GM13976 (cell line): ENCODE measurements at places on chromosomes 2 and 18.

DNA sequence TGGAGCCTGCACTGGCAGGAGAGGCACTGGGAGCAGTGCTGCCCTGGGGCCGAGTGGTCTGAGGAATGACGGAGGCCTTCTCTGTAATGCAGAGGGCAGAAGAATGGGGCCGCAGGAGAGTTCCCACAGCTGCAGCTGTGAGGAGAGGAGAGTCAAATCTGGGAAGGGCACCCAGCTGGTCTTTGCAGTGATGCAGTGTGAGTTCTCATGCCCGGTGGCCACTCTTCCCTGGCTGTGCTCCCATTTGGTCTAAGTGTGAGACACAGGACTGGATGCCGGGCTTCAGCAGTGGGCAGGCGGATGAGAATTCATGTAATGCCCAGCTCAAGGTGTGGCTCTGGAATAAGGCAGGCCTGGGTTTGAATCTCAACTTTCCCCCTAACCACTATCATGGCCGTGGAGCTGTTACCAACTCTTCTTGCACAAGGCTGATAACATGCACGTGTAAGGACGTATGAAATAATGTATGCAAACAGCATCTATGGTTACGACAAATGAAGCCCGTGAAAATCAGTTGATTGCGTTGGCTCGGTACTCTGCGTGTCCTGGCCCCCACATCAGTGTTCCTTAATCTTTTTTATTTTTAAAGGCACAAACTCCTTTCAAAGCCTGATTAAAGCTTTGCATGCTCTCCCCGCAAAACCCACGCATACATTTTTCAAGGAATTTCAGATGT lies 71.6 kb downstream of the ACKR3 start:
- DNase-seq = no peak

DNA sequence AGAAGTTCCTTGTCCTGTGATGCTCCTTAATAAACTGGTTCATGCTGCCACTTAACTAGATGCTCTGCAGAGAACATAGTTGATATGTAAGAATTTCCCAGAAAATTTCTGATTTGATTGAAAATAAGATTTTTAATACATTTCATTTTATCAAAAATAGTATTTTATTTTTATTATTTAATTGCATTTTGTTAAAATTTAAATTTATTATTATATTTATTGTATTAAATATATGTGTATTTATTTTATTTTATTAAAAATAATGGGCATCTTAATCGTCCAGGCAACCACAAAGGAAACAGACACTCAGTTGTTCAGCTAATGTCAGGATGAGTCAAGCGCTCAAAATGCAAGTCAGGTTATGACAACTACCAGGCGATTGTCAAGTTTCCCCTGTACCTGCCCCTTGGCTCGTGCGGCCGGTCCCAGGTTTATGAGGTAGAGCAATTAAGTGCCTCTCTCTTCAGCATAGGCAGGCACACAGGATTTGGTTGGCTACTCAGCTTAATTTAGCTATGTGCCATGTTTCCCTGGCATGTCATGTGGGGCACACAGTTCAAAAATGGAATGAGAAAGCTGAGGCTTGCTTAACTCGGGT lies 361.2 kb downstream of the RND3 start:
- no peak for DNase-seq

- no peak for DNase-seq
These were observed 83.7 kb downstream of the SP3 start for GRCh38 chr2:173881461-173881860.

DNA sequence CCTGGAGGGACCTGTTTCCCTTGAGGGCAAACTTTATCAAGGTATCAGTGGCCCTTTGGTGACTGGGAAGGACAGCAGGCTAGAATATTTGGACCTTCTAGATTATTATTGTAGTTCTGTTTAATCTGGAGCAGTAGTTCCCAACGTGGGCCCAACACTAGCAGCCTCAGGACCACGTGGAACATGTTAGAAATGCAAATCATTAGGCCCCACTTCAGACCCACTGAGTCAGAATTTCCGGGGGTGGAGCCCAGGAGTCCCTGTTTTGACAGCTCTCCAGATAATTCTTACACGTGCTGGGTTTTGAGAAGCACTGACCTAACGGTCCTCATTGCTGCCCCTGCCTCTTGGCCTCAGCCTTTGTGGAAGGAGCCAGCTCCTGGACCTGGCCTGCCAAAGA lies 25.5 kb upstream of the DYNC2LI1 start:
- DNase-seq = no peak

DNA sequence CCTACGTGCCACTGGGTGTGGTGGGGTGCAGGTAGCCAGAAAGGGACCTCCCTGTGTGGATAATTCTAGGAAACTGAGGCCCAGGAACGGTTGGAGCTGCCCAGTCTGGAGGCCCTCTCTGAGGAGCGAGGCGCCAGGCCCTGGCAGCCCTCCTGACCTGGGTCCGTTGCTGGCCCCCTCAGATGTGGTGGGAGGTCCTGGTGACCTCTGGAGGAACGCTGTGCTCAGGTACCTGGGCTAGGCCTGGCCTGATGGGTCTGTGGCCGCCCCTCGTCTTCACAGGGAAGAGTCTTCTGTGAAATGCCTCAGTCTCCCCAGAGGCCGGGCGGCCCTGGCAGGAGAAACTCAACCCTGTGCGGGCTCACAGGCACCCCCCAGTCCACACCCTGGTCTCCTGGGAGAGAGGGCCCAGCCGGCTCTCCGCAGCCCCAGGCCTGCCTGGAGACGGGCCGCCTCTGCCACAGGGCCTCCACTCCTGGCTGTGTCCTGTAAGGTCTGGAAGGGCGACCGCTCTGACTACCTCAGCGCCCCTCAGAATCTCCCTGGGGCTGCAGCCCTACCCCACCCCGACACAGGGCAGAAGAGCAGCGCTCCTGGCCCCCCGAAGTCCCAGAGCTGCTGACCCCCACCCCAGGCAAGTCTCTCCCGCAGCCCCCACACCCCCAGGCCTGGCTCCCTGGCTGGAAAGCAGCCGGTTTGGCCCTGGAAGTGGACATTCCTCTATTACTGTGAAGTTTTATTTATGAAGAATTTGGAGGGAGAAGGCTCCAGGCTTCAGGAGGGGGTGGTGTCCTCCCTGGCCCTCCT lies 3.7 kb downstream of the B3GNT7 start:
- peak; percentile 22 for DNase-seq

GRCh38 chr2:98012561-98012991 lies 16.8 kb upstream of the TMEM131 start:
- DNase-seq = peak; percentile 71

- DNase-seq = no peak
These were observed 45.3 kb downstream of the ADAM23 start for GRCh38 chr2:206488623-206489022.

- DNase-seq = no peak
These were observed 113.4 kb downstream of the CAPN13 start for GRCh38 chr2:30693821-30694281.

- DNase-seq = no peak
These were observed 423.1 kb upstream of the POU3F3 start for GRCh38 chr2:104430852-104431251.

DNA sequence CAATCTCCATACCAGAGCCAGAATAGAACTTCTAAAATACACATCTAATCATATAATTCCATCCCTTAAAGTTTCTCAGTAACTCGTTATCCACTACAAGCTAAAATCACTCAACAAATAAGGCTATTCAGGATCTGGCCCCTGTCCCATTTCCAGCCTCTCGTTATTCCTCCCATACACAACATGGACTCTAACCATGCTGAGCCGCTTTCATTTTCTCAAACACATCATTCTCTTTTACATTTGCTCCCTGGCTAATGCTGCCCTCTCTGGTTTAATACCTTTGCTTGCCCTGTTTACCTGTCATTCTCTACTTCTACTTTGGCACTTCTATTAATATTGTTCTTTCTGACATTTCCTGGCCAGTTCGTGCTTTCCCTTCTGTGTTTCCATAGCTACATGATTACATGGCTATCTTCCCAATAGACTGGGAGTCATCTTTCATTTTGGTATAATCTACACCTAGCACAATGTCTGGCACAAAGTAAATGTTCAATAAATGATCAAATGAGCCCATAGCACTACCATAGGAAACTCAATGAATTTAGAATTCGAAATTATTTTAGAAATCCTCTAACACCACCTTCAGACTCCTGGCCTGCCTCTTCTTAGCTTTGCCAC lies 163.6 kb upstream of the VRK2 start:
- DNase-seq = no peak

DNA sequence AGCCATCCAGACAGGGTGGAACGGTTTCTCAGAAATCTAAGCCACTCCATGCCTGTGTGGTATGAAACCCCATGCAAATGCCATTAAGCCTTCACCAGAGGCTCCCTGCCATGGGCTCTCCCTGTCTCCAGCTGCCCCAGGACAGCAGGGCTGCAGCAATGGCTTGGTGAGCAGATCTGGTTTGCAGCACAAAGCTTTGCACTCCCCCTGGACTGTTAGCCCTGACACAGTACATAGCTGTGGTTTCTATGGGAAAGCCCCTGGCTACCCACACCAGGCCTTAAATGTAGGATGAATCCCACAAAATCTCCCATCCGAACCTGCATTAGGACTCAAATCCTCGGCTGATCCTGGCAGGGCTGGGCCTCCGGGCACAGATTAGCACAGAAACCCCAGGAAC lies 291.6 kb downstream of the TNS1 start:
- DNase-seq = no peak

GRCh38 chr18:51397347-51397962 lies 200.0 kb upstream of the MEX3C start:
- DNase-seq = no peak

- no peak for DNase-seq
These were observed 13.4 kb upstream of the MAT2A start for GRCh38 chr2:85525567-85525966.

DNA sequence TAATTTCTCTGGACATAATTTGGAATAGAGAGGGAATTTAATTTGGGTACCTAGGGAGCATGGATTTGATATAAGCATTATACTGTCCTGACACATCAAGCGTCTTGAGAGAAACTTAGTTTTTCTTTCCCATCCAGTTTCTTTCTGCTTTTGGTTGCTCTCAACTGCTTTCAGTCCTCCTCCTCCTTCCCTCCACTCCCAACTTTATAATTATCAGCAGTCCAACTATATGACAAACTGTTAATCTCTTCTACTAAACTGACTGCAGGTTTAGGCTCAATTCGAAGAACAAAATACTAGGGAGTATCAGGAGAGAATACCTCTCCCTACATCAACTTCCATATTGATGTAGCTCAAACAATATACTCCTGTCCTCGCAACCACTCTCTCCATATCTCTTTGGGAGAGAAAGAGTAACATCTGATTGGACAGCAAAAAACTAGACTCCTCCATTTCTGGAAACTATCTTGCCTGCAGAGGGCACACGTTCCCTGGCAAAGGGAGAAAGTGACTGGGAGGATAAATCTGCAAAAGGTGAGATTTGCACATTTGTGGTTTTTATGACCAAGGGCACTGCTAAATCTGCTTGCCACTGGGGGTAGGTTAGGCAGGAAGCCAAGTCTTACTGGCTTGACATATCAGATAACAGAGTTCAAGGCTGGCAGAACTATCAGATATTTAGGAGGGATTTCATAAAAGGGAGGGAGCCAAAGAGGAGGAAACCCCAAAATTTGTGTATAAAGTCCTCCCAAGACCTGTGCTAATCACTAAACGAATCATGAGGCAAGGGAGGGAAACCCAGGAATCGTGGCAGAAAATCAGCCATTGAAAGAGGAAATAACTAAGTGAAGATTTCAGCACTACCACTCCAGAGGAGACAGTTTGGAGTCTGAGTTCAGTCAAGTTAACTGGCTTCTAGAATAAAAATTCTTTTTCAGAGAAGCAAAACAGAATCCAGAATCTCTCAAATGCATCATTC lies 40.0 kb downstream of the ICA1L start:
- peak; percentile 60 for DNase-seq

- no peak for DNase-seq
These were observed 4.2 kb upstream of the MARS2 start for GRCh38 chr2:197700960-197701359.

- DNase-seq = no peak
These were observed 435.3 kb downstream of the TGIF1 start for GRCh38 chr18:3885209-3885792.

GRCh38 chr18:22813648-22814328 lies 119.3 kb upstream of the RBBP8 start:
- DNase-seq = peak; percentile 36

- DNase-seq = no peak
These were observed 86.8 kb downstream of the FMNL2 start for GRCh38 chr2:152421521-152422370.

DNA sequence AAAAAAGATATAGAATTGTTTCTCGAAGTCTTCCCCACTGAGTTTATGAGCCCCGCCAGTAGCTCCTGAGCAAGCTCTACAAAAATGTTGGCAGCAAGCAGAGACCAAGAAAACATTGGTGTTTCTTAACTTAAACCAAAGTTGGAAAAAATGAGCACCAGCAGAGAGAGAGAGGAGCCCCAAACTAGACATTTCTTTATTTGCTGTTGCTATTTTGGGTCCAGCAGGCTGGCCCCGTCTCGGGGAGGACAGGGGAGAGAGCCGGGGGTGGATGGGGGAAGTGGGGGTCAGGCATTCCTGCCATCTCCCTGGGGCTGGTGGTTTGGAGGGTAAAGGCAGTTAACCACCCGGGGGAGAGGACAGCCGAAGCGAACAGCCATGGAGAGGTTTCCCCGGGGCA lies 113.0 kb downstream of the DYSF start:
- no peak for DNase-seq

DNA sequence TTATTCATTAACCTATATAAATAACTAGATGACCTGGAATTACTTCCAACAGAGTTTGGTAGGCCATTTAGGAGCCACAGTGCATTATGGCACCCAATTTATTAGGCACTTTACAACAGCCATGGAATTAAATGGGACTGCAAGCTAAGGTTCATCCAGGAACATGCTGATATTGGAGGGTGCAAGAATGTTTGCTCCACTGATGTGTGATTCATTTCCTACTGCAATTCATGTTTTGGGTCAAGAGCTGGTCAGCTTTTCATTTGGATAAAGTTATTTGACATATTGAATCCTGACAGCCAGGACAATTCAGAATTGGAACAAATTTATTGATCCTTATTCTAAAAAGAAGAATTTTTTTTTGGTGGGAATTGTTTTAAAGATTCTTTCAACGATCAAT lies 11.8 kb upstream of the LYPD1 start:
- no peak for DNase-seq

GRCh38 chr2:123245156-123245555 lies 779.9 kb upstream of the CNTNAP5 start:
- no peak for DNase-seq
